WERI-Rb-1 (cell line): ENCODE measurements at places on chromosomes 3 and 15.
A peak's percentile ranks its signal among the peaks of the same experiment; 100 is the strongest.

DNA sequence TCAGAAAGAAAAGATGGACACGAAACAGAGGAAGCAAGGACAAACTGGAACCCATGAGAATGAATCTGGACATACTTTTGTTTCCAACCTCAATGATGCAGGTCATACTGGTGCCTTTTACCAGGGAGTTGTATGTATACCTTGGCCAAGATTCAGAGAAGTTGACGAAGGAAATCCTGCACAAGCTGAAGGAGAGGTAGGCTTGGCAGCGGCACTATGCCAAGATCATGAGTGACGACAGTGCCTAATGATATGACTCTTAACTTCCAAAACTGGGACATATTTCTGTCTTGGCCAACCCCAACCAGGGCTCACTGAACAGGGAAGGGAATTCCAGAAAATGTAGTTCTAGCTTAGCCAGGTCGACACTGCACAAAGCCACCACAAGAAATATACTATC is 149.2 kb upstream of the SLCO3A1 start:
- DNase-seq, result no peak

DNA sequence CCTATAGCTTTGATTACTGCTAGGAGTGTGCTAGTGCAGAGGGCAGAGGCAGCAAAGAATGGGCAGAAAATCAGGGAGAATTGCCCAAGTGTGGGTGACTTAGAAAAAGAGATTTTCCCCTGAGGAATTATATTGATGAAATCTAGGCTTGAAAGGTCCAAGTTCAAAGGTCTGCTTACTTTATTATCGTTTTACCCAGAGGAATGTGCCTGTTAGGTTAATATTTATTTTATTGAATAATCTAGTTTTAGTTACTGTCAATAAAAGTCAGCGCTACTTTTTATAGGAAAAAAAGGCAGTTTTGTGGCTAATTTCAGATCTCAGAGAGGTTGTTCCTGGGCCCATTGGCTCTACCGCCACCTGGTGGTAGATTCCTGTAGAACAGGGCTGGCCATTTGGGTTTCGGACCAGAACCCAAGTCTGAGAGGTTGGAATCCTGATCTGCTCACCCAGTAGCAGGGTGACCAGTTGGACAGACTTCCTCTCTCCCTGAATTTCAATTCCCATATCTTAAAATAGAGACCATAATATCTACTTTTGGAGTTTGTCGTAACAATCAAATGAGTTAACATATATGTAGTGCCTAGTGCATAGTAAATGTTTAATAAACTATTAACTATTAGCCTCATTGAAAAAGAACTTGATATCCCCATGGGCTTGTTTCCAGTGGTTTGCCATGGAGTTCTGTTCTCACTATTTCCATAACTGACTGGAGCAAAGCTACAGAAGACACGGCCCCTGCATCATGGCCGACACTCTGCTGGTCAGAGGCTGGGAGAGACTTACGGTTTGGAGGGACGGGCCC is 62.7 kb upstream of the ZNF148 start:
- peak; percentile 43 for DNase-seq

GRCh38 chr3:123467046-123467445 is 18.2 kb upstream of the ADCY5 start:
- no peak for DNase-seq

- no peak for DNase-seq
Measured at GRCh38 chr3:52880474-52880873, 16.9 kb downstream of the STIMATE start.

DNA sequence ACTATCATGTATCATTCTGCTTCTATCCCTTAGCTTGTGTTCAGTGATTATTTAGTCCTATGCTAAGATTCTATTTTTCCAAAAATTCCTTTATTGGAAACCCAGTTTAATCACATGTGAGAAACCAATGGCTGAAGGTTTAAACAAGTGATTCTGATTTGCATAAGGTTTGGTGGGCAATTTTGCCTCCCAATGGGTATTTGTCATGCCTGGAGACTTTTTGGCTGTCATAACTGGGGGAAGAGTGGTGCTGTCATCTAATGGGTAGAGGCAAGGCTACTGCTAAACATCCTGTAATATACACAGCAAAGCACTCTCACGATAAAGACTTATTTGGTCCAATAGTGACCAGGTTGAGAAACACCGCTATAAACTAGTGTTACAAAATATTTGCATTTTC is 148.7 kb downstream of the ALCAM start:
- no peak for DNase-seq

DNA sequence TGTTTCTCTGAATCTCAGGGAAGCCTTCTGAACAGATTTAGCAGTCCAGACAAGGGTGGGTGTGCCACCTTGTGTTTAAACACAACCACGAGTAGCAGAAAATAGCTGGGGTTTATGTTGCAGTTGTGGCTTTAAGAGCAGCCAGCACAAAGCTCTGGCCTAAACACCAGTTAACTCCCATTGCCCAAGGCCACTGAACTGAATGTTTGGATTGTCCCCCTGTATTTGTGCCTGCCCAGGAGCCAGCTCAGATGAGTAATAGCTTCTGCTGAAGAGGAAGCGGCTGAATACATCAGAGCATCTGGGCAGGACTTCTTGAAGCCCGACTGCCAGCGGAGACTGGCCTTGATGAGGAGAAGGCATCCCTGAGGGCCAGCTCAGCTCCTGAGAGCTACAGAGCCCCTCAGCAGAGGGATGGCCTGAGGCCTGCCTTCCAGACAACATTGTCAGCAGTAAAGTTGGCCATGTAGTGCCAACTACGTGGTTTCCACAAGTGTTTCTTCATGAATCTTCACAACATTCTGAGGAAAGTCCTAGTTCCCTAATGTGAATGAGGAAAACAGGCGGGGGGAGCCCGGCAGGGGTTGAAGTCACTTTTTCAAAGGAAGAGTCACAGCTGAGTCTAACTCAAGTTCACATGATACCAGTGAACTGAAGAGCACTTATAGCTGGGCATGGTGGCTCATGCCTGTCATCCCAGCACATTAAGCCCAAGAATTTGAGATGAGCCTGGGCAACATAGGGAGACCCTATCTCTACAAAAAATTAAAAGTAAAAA is 65.8 kb upstream of the ZBTB38 start:
- DNase-seq, result no peak

GRCh38 chr15:62389885-62390790 is 225.1 kb upstream of the C2CD4B start:
- peak; percentile 60 for DNase-seq

- DNase-seq, result no peak
Measured at GRCh38 chr15:41801850-41802455, 25.9 kb upstream of the JMJD7 start.

DNA sequence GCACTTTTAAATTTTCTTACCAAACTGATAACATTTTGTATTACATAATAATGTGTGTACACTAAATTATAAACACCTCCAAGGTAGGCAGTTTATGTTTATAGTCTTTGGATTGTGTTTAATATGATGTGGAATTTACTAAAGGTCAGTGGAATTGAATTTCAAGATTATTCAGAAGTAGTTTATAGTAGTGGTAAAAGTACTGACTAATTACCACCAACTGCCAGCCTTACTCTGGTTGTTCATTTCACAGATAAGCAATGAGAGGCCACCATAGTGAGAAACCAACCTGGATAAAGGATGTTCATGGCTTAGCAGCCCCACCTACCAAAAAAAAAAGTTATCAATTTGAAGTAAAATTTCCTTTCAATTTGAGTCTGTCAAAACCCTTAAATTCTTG is 54.0 kb upstream of the EIF5A2 start:
- DNase-seq, result no peak

DNA sequence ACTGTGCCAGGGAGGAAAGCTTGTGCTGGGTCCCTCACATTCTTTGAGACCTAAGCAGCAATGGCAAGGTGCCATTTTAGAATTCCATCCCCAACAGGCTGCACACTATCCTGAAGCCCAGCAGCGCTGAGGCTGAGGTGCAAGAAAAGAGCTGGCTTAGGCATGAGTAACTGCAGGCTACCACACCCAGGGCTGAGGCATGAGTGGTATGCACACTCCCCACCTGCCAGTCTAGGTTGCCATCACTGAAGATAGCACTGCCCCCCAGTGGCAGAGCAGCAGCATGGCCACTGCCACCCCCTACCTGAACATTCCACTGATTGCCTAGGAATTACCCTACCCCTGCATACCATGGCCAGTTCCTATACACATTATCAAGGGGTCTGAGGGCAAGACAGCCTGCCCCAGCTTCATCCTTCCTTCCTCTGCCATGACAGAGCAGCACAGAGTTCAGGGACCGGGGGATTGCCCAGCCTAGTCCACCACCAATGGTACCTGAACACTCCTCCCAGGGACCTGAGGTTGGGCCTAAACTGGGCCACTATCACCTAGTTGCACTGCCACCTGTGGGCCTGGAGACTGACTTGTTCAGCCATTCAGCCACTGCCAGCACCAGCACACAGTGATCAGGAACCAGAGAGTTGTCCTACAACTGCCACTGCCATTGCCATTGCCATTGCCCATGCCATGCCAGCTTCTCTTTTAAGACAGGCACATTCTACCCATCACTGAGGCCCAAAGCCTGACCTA is 129.8 kb downstream of the SATB1 start:
- peak; percentile 65 for DNase-seq

- DNase-seq, result no peak
Measured at GRCh38 chr3:151909681-151910405, 36.4 kb downstream of the SUCNR1 start.

GRCh38 chr15:40584191-40584590 is 9.9 kb upstream of the KNL1 start:
- no peak for DNase-seq

GRCh38 chr3:107315141-107315540 is 62.1 kb upstream of the CCDC54 start:
- DNase-seq, result no peak

- no peak for DNase-seq
Measured at GRCh38 chr3:94524102-94524919, 461.4 kb downstream of the NSUN3 start.

DNA sequence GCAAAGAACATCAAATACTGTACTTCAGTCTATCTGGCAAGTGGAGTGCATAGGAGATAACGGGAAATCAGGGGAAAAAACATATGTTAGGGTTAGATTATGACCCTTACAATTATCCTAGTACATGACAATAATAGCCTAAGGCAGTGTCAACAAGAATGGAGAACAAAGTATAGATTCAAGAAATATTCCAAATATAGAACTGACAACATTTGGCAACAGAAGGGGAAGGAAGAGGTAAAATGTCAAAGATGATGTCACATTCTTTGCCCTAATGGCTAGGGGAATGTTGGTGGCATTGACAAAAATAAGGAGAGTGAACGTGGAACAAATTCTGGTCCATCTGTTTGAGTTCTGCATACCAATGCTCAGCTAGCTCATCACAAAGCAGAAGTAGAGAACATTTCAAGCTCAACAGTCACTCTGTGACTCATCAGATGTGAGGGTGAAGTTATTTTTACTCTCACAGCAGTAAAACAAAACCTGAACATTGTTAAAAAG is 15.5 kb upstream of the ATP8B4 start:
- DNase-seq, result no peak

- DNase-seq, result no peak
Measured at GRCh38 chr3:70516076-70516475, 203.6 kb upstream of the MDFIC2 start.

DNA sequence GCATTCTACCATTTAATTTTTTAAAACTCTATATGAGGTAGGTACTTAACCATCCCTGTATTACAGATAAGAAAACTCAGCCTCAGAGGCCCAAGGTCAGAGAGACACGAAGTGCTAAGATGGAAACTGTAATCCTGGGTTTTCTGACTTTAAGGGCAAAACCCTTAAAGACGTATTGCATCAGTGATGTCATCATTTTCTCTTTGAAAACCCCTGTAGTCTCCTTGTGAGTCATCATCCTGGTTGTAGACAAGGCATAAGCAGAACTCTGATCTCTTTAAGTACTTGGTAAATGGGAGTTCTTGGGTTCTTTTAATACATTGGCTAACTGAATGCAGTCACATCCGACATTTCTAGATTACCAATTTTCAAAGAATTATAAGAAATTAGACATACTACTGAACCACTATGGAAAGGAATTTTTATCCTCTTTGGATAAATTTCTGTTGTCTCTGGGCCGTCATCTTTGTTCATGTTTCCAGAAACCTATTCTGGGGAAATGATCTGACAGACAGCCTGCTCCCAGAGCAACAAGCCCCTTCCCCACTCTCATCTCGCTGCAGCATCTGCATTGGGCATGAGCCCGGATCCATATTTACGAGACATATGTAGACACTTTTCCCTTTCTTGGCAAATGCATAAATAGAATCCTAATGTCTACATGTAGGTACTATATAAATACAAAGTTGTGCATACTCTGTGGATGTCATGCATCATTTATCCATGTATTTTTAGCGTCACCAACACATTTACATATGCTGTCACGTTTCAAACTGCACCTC is 48.7 kb upstream of the MDFIC2 start:
- no peak for DNase-seq

GRCh38 chr3:134768116-134768515 is 26.9 kb upstream of the EPHB1 start:
- no peak for DNase-seq

- DNase-seq, result no peak
Measured at GRCh38 chr15:82763361-82764116, 42.3 kb downstream of the FSD2 start.

- DNase-seq, result no peak
Measured at GRCh38 chr15:47003568-47003967, 713.7 kb upstream of the SEMA6D start.

GRCh38 chr3:109923431-109923830 is 586.1 kb upstream of the DPPA4 start:
- no peak for DNase-seq

DNA sequence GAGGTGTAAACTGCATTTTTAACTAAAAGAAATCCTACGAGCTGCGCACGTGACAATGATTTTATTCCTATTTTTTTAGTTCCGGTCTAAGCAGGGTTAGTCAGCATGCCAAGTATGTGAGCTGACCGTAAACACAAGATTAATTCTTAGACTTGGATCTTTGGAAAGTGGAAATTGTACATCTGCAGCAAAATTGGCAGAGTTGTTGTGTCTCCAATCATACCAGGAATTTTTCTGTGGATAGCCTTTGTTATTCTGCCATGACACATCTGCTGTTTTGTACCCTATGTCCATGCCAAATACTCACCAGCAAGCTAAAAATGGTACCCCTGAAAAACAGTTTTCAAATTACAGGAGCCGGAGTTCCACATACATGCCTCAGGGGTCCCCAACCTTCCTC is 562.5 kb downstream of the UNC13C start:
- DNase-seq, result no peak

- no peak for DNase-seq
Measured at GRCh38 chr3:100737334-100737733, 28.0 kb downstream of the TFG start.

- DNase-seq, result no peak
Measured at GRCh38 chr3:137766041-137766875, 2.1 kb downstream of the SOX14 start.
